ENCODE measurements at places on chromosomes 7 and 10.

- no peak for DNase-seq
These were observed 9.3 kb upstream of the MCU start for GRCh38 chr10:72682638-72683037.

DNA sequence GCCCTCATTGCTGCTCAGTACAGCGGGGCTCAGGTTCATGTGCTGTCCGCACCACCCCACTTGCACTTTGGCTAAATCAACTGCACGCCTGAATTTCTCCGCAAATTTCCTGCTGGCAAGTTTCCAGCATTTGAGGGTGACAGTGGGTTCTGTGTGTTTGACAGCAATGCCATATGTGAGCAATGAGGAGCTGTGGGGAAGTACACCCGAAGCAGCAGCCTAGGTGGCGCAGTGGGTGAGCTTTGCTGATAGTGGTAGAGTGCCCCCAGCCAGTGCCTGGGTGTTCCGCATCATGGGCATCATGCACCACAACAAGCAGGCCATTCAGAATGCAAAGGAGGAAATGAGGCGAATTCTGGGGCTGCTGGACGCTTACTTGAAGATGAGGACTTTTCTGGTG is 103.9 kb upstream of the POT1 start:
- DNase-seq, result no peak

- no peak for DNase-seq
These were observed 26.8 kb downstream of the VSIR start for GRCh38 chr10:71746344-71747037.

DNA sequence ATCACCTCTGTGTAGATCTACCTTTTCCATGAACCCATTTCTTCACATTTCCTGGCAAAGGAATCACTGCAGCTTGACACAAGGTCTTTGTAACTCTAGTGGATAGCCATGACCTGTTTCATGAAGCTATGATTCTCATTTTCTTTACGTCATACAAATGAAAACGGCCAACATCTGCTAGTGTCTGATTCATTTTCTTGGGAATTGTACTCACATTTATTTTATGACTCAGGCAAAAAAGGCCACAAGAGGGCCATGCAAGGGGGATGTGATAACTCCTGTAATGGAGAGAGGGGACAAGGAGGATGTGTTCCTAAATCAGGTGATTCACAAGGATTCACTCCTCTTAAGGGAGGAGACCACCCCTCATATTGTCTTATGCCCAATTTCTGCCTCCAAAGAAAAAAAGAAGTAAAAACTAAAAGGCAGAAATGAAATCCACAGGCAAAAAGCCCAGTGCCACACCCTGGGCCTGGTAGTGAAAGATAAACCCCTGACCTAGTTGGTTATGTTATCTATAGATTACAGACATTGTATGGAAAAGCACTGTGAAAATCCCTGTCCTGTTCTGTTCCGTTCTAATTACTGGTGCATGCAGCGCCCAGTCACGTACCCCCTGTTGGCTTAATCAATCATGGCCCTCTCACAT is 249.9 kb downstream of the IPMK start:
- DNase-seq, result peak; percentile 86

- peak; percentile 56 for DNase-seq
These were observed 19.6 kb downstream of the RGS10 start for GRCh38 chr10:119522747-119523426.

DNA sequence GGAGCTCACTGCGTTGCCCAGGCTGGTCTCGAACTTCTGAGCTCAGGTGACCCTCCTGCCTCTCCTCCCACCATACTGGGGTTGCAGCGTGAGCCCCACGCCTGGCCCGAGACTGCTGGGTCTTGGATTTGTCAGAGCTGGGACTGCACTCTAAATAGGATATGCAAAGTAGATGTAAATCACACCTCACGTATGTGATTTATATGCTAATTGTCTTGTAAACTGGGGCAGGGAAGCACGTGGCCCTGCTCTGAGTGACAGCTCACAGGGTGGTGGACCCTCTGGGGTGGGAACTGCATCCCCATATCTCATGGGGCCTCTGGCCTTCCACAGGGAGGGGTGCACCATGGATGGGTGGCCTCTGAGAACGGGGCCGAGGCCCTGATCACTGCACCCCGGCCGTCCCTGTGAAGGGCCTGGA is 34.1 kb downstream of the GET4 start:
- no peak for DNase-seq

DNA sequence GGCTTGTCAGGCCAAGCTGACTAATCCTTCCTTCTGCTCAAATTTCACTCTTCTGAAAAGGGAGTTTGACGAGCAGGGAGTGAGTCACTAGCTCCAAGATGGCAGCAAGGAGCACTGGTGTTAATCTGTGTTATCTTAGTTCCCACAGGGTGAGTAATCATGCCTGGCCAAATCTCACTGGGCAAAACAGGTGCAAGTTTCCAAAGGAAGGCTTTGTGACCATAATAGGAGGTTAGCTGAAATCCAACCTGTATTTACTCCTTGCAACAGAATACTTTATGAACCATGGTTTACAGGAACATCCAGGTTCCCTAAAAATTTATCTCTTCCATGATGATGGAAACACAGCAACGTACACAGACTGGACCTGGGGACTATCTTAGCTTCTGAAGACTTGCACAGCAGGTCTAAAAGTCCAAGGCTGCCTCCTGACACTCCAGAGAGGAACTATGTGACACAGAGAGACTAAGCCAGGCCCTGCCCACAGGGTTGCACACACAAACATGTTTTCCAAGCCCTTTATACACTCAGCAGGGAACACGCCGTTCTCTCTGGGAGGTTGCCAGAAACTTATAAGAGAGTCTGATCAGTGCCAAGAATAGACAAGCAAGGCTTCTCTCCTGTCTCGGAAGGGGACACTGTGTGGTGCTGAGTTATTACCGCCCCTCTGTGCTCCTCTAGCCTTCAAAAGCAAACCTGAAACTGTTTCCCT is 46.3 kb downstream of the PDK4 start:
- DNase-seq, result peak; percentile 98

GRCh38 chr7:84100866-84101265 is 93.7 kb downstream of the SEMA3A start:
- DNase-seq, result peak; percentile 82

- DNase-seq, result no peak
These were observed 170.2 kb upstream of the GLI3 start for GRCh38 chr7:42407021-42407710.

GRCh38 chr7:86499986-86500385 is 143.7 kb upstream of the GRM3 start:
- no peak for DNase-seq

GRCh38 chr10:34126371-34127151 is 688.5 kb downstream of the PARD3 start:
- DNase-seq, result no peak

- DNase-seq, result no peak
These were observed 4.3 kb upstream of the ADD3 start for GRCh38 chr10:110003524-110003885.
